SW 1271 (cell line): ENCODE measurements at places on chromosomes 16 and 17.
A peak's percentile ranks its signal among the peaks of the same experiment; 100 is the strongest.

DNA sequence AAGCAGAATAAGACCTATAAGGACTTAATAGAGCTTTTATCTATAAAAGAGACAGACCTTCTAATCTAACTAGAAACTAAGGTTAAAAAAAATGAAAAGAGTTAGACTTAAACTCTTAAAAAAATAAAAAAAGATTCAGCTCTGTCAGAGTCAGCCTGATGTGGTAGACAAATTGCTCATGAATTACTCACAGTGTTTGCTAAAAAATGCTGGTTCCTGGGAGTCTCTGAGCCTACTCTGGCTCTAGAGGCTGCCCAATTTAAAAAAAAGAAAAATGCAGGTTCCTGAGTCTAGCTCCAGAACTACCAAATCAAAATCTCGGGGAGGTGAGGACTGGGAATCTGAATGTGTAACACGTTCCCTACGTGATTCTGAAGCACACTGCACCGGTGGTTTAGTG is 18.1 kb downstream of the SOST start:
- no peak for DNase-seq

- DNase-seq: no peak
Measured at GRCh38 chr16:48165961-48166578, 10.3 kb upstream of the ABCC12 start.

DNA sequence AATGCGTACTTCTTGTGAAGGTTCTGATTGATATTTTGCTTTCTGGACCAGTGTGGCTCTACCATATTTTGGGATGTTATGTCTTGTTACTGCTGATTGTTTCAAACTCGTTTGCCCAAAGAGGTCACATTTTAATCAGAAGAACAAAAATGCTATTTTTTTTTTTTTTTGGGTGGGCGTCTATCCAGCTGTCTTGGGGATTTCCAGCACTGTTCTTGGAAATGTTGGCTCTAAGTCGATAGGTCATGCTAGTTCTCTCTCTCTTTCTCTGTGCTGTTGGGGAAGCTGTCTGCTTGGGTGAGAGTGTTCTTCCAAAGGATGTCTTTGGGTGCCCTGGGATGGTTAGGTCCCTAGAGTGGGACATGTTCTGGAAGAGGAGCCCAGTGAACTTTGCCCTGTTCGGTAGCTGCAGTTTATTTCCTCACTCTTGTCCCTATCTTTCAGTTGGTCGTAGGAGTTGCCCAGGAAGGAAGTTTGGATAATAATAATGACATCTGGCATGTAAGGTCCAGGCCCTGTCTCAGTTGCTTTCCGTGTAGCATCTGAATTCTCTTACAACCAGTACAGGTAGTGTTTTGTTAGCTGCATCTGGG is 2.9 kb downstream of the IRF8 start:
- no peak for DNase-seq

- no peak for DNase-seq
Measured at GRCh38 chr16:67563708-67564468, 1.6 kb downstream of the CTCF start.

DNA sequence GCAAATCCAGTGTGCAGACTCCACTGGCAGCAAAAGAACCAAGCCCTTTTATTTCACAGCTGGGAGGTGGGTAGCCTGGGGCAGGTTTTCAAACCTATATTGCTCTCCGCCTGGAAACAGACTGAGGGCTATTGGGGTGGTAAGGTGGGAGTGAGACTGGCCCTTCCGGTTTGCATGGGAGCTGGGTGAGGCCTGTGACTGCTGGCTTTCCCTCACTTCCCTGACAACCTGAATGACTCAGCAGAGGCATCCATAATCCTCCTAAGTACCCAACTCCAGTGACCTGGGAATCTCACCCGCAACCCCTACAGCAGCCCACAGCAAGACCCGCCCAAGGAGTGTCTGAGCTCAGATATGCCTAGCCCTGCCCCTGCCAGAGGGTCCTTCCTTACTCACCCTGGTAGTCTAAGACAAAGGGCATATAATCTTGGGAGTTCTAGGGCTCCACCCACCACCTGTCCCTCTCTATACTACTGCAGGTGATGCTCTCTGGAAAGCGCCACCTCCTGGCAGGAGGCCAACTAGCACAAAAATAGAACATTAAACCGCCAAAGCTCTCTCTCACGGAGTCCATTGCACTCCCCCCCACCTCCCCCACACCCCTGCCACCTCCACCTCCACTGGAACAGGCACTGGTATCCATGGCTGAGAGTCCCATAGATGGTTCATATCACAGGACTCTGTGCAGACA is 602.0 kb upstream of the C16orf82 start:
- DNase-seq: no peak

DNA sequence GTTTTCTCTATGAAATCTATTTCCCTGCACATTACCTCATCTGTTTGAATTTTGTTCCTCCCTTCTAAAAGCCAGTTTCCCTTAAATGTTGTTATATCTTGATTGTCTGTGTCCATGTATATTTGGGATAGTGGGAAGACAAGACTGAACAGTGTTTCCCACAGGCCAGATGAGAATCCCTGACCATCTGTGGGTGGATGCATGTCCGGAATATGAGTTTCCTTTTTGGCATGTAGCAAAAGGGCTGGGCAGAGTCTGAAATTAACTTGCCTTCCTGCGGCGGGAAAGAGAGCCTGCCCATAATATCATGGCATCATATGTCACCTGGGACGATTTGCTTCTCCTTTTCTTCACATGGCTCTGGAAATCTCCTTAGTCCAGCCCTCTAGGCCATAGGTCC is 385.8 kb upstream of the MAF start:
- DNase-seq: no peak

DNA sequence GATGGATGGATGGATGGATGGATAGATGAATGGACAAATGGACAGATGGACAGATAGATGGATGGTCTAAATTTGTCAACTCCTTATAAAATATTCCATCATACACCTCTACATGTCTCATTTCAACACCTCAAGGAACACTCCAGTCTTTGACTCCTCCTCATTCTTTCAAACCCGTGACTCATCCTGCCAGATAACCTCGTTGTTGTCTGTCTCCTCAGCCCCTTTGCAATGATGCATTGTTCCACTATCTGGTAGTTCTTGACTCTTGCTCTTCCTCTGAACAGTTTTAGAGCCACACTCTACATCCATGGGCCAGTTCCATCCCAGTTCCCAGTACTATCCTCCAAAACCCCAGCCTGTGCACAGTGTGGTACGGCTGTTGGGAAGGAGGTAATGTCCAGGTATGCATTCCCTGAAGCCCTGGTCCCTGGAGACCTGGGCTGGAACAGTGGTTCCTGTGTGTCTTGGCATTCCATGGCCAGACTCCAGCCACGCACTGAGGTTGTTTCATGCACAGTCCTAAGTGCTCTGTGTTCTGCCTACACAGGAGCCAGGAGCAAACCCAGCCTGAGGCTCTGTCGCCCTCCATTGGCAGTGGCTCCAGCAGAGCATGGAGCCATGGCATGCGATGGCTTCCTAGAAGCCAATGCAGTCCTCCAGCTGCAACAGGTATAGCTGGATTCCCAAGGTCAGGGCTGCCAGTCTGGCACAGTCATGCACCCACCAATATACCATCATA is 105.7 kb downstream of the C17orf67 start:
- DNase-seq: no peak

- no peak for DNase-seq
Measured at GRCh38 chr16:61665512-61665911, 370.7 kb downstream of the CDH8 start.

- no peak for DNase-seq
Measured at GRCh38 chr16:77972062-77972392, 50.3 kb upstream of the CLEC3A start.

DNA sequence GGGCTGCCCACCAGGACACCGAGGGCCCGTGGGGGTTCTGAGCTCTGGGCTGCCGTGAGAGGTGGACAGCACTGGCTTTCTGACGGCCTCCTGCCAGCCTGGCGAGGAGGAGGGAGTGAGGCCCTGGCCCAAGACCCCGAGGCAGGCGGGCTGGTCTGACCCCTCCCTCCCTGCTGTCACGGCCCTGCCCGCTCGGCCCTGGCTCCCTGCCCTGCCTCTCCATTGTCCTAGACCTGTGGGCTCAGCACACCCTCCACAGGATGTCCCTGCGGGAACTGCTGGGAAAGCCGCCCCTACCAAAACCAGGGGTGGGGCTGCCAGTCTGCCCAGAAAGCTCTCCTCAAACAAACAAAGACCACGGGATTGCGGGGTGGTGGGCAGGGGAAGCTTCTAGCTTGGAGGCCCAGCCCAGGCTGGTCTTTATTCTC is 20.7 kb downstream of the SPNS2 start:
- DNase-seq: no peak

GRCh38 chr17:56478836-56479447 is 114.6 kb upstream of the NOG start:
- peak; percentile 11 for DNase-seq

- DNase-seq: no peak
Measured at GRCh38 chr16:48215738-48216137, 28.4 kb upstream of the LONP2 start.

DNA sequence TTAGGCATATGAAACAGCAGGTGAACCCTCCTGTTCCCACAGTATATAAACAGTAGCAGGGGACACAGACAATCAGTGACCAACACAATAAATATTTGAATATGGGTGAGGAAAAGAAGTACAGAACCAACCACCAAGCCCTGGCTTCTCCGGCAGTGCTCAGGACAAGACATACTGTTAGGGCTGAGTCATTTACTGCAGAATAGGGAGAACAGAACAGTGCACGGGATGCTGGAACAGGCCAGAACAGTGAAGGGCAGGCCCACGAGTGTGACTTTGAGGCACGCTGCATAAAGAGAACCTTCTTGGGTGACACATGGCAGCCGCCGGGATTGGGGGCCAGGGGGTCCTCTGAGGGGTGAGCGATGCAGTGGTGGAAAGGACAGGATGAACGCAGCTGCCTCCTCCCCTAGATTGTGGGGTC is 160.4 kb downstream of the CMIP start:
- no peak for DNase-seq

DNA sequence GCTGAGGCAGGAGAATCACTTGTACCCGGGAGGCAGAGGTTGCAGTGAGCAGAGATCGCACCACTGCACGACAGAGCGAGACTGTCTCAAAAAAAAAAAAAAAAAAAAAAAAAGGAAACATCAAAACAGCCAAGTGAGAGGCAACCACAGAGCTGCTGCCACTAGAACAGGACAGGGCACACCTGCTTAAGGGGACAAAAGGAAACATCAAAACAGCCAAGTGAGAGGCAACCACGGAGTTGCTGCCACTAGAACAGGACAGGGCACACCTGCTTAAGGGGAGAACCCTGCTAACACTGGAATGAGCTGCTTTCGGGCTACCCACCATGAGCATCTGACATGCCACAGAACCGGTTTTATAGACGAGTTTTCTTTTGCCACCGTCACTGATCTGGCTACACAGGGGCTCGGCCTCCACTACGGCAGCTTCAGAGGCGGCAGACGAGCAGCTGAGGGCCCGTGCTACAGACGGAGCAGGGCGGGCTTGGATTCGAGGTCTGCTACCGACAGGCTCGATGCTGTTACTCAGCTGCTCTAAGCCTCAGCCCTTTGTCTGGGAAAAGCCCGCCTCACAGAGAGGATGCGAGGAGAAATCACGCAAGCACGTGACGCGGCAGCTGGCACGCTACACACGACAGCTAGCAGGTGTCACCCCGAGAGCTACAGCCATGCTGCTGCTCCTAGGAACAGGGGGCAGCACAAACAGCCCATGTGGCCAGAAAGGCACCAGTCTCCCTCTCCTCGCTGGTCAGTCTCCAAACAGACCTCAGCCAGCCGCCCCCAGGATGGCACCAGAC is 2.0 kb downstream of the P4HB start:
- no peak for DNase-seq

DNA sequence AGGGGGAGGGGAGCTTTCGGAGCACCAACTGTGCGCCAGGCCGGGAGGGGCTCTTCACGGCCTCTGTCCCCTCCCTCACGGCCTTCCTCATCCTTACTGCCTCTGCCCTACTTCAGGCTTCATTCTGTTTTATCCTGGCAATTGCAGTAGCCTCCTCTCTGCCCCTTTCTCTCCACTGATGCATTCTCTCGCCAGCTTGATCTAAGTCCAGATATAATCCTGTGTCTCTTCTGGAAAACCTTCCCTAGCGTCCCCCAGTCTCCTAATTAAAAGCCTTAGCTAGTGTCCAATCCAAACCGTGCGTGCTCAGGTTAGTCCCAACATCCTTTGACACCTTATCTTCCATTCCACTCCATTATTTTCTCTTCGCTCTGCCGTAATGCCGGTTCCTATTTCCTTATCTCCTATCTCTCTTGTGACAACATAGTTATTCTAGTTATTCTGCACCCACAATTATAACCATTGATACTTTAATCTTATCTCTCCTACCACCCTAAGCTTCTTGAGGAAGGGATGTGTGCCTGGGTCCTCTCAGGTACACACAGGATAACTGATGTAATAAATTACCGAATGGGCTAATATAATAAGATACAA is 869 bp downstream of the ZNF48 start:
- DNase-seq: no peak

DNA sequence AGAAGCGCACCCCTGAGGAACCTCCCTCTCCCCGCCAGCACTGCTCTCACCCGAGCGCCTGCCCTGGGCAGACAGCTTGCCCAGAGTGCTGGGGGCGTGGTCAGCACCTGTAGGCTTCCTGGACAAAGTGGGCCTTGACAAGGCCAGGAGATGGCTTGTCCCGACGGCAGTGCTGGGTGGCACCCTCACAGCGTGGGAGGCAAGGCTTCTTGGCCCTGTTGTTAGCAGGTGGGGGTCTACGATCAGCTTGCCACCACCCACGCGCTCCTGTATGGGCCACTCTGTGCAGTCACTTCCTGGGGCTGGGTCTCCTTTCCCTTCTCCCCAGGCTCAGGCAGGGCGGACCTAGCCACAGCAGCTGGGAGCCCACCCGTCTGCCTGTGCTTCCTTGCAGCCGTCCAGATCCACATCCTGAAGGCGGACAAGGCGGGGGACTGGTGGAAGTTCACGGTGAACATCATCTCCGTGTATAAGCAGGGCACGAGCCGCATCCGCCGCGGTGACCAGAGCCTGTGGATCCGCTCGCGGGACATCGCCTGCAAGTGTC is 218.0 kb downstream of the NTN1 start:
- DNase-seq: no peak

DNA sequence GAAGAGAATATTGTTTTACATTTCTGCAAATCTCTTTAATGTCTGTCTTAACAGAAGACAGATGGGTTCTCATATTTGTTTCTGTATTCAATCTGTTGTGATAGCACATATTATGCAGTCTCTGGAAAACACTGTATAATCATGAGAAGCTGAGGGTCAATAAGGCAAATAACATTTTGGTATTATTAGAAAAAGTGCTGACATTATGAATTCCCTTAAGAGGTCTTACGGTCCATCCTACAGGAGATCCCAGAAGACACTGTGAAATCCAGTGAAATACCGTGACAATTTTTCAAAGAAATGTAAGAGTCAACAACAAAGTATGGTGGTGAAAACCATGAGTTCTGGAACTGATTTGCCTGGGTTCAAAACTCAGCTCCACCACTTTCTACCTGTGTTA is 42.3 kb downstream of the ABCA5 start:
- no peak for DNase-seq

GRCh38 chr17:11144358-11145233 is 96.4 kb upstream of the SHISA6 start:
- no peak for DNase-seq
